ENCODE measurements at places on chromosomes 3 and 15.

DNA sequence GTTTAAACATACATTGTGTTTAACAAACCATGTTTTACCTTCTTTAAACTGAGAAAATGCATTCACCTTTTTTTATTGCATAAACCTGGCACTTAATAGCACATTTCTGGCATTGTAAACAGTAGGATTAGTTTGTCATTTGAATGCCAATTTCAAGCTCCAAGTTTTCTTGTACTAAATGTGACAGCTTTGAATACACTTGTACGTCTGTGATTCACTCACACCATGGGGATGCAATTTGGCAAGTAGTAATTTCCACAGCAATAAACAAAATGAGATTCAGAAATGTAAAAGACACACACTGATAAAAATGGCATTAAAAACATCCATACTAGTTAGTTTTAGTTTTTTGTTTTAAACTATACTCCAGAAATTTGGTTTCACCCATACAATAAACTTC, 598.9 kb downstream of the SI start:
- DNase-seq, result no peak

- DNase-seq, result no peak
These were observed 166.9 kb downstream of the UACA start for GRCh38 chr15:70596354-70597055.

- no peak for DNase-seq
These were observed 422.6 kb downstream of the AGBL1 start for GRCh38 chr15:86502301-86502700.

DNA sequence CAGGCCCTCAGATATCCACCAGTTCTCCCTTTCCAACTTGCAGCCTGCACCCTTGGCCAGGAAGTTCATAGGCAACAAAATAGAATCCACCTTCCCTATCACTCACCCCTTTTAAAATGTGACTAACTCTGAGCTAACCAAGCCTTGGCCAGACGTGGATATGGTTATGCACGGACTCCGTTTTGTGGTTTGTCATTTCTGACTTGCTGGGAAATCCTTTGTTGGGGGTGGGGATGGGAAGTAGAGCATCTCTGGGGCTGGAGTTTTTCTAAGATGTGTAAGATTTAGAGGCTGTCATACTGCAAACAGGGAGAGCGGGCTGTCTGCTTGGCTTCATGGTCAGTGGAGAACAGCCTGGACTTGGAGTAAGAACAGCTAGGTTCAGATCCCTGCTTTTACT, 62.6 kb downstream of the SMAD3 start:
- DNase-seq, result no peak

DNA sequence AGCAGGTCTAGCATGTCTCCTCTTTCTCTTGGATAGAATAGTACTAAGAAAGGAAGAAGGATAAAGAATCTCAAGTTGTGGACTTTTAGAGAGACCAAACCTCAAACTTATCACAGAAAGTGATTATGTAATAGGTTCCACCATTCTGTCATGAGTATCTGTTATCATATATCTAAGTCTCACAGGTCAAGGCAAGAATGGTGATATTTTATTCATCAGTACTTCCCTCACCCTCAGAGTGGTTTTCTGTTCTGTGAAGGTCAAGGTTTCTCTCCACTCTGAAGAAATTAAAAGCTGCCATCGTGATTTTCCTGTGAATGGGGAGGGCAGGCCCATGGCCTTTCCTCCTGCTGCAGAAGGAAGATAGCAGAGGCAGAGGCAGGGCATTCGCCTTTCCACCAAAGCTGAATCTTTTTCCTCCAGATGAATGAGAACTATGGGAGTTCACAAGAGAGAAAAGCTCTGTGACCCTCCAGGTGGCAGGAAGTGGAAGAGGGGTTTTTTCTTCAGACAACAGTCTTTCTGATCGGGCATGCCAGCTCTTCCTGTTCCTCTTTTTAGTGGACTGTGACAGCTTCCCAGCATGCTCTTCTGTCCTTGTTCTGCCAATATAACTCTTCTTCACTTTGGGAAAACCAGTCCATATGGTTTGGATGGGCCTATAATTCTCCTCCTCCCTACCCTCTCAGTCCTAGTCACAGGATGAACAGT, 37.1 kb upstream of the CCK start:
- no peak for DNase-seq

DNA sequence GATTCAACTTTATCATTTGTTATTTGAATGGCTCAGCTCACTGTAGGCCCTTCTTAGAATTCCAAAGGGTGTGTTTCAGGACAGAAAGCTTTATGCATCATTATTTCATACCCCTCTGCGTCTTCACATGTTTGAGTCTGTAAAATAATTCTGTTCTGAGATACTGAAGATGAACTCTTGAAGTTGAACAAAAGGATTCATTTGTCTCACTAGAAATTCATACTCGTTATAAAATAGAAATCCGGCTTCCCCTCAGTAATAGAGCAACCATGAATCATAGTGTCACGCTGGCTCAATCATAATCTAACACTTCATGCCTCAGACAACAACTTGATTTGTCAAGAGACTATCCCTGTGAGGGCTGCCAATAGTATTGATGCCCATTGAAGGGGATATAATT, 1015.4 kb upstream of the SEMA6D start:
- DNase-seq, result no peak

DNA sequence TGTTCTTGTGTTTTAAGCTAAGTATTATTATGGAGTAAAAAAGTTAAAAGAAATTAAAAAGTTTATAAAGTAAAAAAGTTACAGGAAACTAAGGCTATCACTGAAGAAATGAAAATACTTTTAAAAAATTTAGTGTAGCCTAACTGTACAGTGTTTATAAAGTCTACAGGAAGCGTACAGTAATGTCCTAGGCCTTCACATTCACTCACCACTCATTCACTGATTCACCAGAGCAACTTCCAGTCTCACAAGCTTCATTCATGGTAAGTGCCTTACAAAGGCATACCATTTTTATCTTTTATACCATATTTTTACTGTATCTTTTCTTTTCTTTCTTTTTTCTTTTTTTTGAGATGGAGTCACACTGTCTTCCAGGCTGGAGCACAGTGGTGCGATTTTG, 40.7 kb upstream of the SCN5A start:
- DNase-seq, result no peak

Data from psoas muscle (tissue), 8 donors.